ENCODE measurements at places on chromosomes 11 and 22.
A peak's percentile ranks its signal among the peaks of the same experiment; 100 is the strongest.

- DNase-seq: no peak
Measured at GRCh38 chr11:68314203-68315170, 2.1 kb downstream of the LRP5 start.

GRCh38 chr22:17266251-17266971, 47.2 kb upstream of the ADA2 start:
- DNase-seq: peak; percentile 94

GRCh38 chr22:37896939-37897338, 9.2 kb upstream of the MICALL1 start:
- DNase-seq: no peak

DNA sequence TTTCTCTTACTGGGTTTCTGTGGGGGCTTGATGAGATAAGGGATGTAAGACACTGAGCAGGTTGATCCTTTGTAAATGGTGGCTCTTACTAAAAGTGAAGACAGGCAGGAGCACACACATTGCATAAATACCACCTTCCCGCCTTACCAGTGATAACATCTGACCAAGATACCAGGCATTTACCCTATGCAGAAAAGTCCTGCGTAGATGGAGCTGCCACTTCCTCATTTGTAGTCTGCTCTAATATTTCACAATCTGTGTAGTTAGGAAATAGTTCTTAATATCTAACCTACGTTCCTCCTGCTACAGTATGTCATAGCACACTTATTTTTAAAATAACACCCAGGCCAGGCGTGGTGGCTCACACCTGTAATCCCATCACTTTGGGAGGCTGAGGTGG, 23.9 kb upstream of the SWAP70 start:
- no peak for DNase-seq

- DNase-seq: no peak
Measured at GRCh38 chr11:133078591-133079404, 453.5 kb downstream of the OPCML start.

Data from SK-N-MC (cell line).